ENCODE measurements at places on chromosomes 3 and 15. TPM values are rescaled to one million over a fixed set of nuclear protein-coding genes. Genes with fewer than 3 reads are reported as not detected.

DNA sequence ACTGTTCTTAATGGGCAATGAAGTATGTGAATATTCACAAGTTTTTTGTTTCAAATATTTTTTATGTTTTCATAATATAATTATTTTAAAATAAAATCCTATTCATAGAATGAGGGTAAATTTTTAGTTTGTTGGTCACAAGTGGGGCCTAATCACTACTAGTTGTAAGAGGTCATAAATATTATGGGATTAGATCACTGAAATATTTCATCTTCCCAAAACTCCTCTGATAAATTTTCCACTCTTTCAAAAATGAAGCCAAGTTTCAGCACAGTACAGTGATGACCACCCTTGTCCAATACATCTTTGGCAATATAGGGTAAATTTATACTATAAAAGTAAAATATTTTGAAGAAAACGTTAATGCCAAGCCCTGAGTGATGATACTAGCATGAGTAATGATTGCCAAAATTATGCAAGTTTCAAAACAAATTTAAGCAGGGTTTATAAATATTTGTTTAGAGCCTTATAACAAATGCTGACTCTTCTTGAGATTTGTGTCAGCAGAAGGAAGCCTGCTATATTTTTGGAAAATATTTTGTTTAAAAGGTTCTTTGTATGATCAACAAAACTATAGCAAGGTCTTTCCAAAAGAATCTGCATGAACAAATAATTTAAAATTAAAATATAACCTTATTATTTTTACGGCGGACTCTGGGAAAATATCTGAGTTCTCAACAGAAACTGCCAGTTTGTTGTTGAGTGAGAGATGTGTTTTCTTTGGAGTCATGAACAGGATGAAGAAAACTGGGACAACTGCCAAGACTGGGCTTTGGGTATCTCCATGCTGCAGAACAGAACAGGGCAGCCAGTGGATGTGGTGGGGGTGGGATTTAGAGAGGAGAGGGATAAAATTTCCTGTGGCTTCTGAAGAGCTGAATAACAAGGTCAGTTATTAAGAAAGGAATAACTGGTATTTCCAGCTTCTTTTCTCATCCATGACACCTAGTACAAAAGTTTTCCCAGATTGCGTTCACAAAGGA, 17.9 kb upstream of the TM4SF1 start:
- DNase-seq = no peak

DNA sequence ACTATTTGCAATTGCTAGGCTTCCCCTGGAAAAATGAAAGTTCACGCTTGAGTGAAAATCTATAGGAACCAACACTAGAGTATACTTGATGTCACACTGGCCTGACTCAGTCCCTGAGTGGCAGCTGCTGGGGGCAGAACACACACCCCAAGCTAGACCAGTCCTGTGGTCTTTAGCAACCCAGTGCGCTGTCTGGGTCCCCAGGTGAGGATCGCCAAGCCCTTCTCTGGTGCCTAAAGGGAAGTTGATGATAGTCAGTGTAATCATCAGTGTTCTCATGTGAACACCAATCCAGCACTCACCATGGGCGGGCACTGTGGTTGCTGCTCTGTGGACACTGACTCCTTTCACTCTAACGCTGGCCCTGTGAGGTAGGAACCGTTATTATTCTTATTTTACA, 11.2 kb downstream of the ALDH1A3 start:
- no peak for DNase-seq

GRCh38 chr15:62946940-62947339, 95.6 kb upstream of the TPM1 start:
- no peak for DNase-seq

GRCh38 chr3:186093271-186093900, 15.5 kb downstream of the ETV5 start:
- peak; percentile 68 for DNase-seq

- no peak for DNase-seq
These were observed 465.9 kb upstream of the RASGRP1 start for GRCh38 chr15:39030291-39031070.

- DNase-seq = no peak
These were observed 264.9 kb downstream of the EBLN2 start for GRCh38 chr3:73326396-73326795.

DNA sequence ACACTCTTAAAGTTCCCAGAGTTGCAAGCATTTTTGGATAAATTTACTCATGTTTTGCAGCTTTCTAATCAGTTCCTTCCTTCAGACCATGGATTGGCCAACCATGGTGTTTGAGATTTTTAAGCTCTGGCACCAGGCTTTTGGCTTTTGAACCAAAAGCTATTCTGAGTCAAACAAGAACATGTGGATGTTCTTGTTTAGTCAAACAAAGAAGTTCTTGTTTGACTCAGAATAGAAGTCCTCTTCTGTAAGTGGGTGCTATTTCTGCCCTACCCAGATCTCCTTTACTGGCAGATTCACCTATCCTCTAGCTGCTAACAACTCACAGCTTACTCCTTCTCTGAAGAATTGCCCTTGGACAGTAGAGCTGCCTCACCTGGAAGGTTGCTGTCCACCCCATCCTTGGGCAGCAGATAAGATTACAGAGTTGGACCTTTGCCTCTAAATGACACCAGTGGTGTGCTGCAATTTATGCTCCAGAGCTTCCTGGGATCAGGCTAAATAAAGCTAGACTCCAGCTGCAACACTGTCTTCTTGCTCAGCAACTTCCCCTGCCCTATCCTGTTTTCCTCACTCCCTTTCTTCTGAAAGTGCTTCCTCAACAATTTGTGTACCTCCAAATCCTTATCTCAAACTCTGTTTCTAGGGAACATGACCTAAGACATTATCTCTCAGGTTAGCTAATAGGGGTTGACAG, 65.6 kb downstream of the COL6A6 start:
- DNase-seq = no peak

GRCh38 chr3:129469026-129469425, 29.0 kb downstream of the IFT122 start:
- DNase-seq = no peak

GRCh38 chr3:120170223-120170622, 76.0 kb upstream of the GSK3B start:
- no peak for DNase-seq

GRCh38 chr3:147851062-147851461, 441.9 kb downstream of the ZIC1 start:
- DNase-seq = no peak

- no peak for DNase-seq
These were observed 21.9 kb upstream of the C15orf39 start for GRCh38 chr15:75179746-75180140.

- no peak for DNase-seq
These were observed 17.1 kb downstream of the ADCY5 start for GRCh38 chr3:123431658-123432324.

- DNase-seq = peak; percentile 89
These were observed 1.2 kb downstream of the CRABP1 start for GRCh38 chr15:78341057-78341987.

GRCh38 chr3:78337801-78338211, 1297.9 kb downstream of the ROBO2 start:
- no peak for DNase-seq

DNA sequence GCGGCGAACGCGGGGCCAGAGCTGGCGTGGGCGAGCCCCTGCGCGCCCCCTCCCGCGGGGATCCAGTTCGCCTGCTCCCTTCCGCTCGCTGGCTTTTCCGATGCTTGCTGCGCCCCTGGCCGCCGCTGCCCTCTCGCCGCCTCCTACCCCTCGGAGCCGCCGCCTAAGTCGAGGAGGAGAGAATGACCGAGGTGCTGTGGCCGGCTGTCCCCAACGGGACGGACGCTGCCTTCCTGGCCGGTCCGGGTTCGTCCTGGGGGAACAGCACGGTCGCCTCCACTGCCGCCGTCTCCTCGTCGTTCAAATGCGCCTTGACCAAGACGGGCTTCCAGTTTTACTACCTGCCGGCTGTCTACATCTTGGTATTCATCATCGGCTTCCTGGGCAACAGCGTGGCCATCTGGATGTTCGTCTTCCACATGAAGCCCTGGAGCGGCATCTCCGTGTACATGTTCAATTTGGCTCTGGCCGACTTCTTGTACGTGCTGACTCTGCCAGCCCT, 721 bp downstream of the P2RY1 start:
- DNase-seq = peak; percentile 38

DNA sequence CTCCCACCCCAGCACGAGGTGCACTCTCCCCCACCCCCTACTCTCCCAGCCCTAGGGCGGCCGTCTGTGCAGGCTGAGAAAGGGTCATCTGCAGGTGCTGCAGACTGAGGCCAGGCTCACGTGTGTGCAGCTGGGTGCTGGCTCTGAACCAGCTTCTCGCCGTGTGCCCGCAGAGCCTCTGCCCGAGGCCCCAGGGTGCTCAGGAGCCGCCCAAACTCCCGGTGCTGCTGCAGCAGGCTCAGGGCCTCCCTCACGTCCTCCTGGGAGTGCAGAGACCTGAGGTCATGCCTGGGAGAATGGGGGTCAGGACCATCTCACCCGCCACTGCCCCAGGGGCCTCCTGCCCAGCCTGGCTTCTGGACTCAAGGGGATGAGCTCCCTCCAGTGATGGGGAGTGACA, 17.2 kb downstream of the SPTBN5 start:
- no peak for DNase-seq

DNA sequence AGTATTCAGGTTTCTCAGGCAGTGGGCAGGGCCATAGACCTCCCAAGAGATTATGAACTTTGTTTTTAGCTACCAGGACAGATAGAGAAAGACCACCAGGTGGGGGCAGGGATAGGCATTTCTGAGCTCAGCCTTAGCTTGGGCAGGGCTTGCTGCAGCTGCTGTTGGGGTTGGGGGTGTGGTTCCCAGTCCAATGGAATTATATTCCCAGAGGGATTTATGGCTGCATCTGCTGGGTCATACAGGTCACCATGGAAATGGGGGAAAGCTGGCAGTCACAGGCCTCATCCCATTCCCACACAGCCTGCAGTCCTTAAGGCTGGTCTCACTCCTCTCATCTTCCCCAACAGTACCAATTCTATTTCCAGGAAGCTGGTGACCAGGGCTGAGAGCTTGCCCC, 144.6 kb upstream of the ZPLD1 start:
- no peak for DNase-seq

DNA sequence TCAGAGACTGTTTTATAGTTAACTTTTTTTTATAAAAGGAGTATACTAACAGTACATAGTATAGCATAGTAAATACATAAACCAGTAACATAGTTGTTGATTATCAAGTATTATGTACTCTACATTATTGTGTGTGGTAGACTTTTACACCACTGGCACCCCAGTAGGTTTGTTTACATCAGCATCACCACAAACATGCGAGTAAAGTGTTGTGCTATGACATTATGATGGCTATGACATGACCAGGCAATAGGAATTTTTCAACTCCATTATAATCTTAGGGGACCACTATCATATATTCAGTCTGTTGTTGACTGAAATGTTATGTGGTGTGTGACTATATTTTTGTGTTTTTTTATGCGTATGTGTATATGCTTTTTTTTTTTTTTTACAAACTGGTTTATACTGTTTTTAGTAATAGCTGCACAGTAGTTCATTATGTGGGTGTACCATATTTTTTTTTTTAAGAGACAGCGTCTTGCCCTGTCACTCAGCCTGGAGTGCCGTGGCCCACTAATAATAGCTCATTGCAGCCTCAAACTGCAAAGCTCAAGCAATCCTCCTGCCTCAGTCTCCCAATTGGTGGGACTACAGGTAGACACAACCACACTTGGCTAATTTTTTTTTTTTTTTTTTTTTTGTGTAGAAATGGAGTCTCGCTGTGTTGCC, 1.9 kb downstream of the CAPN7 start:
- no peak for DNase-seq

DNA sequence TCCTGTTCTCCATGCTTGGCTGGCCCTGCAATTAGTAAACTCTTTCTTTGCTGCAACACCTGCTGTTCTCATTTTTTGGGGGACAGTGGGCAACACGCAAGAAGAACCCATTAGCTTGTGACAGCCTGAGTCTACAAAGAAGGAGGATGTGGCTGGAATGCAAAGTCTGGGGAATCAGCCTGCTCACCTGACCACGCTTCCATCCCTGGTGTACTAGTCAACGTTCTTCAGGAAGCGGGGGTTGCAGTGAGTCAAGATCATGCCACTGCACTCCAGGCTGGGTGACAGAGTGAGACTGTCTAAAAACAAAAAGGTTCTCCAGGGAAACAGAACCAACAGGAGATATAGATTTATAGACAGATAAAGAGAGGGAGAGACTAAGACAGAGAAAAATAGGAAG, 27.7 kb upstream of the KBTBD12 start:
- no peak for DNase-seq

DNA sequence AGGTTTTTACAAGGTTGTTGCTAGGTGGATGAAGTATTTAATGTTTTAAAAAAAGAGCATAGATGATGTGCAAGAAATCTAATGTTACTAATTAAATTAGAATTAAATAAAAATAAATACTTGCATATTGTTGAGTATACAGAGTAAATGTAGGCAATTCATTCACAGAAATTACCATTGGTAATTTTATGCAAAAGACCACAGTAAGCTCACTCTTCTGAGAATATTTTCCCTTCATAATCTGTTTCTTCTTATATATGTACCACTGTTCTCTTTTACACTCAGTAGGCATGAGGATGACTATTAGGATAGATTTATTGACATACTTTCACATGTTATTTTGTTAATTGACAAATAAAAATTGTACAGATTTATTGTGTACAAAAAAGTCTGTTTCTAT, 681.2 kb upstream of the NECTIN3 start:
- DNase-seq = no peak

The ITIH4 gene
- 1.4 TPM for total RNA-seq

The BCL2A1 gene
- total RNA-seq = not detected

The GPR176 gene
- total RNA-seq = 248 TPM

The THPO gene
- total RNA-seq = 0.14 TPM

The SST gene
- not detected for total RNA-seq

The PEX5L gene
- total RNA-seq = 7.0 TPM

The CCR1 gene
- total RNA-seq = not detected

The C3orf52 gene
- total RNA-seq = 16.6 TPM

The MYD88 gene
- 42.6 TPM for total RNA-seq

The ARHGEF26 gene
- total RNA-seq = 16.9 TPM

The CIDEC gene
- not detected for total RNA-seq

The SLC12A1 gene
- total RNA-seq = 0.19 TPM

The IFT122 gene
- 30.2 TPM for total RNA-seq
